ENCODE measurements at places on chromosomes 2 and 18.

DNA sequence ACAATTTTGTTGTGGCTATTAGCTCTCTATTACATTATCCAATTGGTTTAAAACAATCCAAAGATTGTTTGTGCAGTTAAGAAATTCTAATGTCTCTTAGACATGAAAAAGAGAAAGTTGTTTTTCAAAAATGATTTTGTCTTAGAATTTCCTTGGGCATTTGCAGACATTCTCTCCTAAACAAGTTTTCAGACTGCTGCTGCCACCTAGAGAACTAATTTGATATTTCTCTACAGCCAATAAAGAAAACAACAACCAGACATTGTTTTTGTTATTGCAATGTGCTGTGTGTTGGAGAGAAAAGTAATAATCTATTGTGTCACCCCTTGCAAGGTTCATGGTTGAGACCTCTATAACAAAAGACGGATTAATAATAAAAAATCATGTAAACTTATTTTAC lies 119.0 kb upstream of the SYT4 start:
- DNase-seq = no peak

DNA sequence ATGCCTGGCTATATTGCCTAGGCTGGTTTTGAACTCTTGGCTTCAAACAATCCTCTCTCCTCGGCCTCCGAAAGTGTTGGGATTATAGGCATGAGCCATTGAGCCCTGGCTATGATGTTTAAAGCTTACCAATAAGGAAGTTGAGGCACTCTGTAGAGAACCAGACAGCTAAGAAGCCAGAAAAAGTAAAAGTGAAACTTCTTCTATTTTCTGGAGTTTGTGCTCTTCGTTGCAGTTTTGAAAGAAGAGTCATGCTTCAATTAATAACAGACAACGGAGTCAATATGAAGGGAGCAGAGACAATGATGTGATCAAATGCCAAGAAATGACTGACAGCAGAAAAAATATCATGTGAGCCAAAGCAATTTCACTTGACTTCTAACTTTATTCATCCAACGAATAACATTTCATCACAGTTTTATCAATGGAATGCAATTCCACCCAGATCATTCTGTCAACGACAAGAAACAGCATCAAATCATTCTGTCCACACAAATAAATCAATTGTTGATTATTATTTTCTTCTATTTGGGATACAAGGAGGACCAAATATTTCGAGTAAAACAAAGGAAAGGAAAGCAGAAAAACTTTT lies 175.5 kb upstream of the CELF4 start:
- no peak for DNase-seq

GRCh38 chr2:174972924-174973323 lies 32.3 kb downstream of the CHN1 start:
- no peak for DNase-seq

DNA sequence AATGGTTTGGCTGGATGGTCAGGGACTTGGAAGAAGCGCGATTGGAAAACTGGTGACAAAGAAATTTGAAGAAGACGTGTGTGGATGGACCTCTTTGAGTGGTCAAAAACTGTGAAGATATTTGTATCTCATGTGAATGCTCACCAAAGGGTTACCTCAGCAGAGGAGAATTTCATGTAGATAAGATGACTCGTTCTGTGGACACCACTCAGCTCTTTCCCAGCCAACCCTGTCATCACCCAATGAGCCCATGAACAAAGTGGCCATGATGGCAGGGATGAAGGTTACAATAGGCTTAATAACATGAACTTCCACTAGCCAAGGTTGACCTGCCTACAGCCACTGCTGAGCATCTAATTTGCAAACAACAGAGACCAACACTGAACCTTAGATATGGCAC lies 248.3 kb downstream of the KCNE4 start:
- no peak for DNase-seq

- DNase-seq = no peak
These were observed 38.8 kb downstream of the MFSD6 start for GRCh38 chr2:190446750-190447516.

DNA sequence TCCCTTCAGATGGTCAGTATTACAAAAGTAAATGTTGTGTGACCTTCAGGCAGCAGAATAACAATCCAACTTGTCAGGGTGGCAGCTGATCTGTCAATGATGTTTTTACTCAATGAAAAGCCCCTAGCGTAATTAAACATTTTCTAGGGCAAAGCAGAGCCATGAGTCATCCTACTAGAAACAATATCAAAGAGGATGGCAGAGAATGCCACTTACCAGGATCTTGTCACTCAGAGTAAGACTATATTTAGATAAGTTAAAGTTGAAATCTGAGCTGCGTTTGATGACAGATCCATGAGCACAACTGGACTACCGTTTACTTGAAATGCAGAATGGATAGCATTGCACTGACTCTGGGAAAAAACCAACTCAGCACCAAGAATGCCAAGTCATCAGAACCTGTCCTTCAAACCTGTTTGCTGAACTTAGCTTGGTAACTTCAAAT lies 612.6 kb upstream of the ACVR2A start:
- DNase-seq = no peak

GRCh38 chr18:49698525-49699025 lies 114.8 kb downstream of the ACAA2 start:
- DNase-seq = no peak

- no peak for DNase-seq
These were observed 69.3 kb downstream of the MARCO start for GRCh38 chr2:119011162-119011909.

- DNase-seq = no peak
These were observed 12.0 kb upstream of the ZNF396 start for GRCh38 chr18:35389095-35389618.

- no peak for DNase-seq
These were observed 40.2 kb downstream of the KCNH7 start for GRCh38 chr2:162798407-162798806.

DNA sequence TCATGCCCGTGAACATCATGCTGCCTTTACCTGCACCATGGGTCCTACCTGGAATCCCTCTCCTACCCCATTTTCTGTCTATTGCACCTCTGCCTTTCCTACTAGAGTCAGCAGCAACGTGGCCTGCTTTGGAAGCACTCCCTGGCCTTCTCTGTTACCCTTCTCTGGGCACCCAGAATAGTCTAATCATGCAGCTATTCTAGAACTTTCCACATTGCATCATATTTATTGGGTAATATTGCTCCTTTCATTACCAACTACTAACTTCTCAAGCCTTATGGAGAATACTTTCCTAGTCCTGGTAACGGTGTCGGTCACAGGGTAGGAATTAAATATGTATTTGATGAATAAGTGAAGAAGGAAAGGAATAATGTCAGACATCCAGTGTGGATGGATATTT lies 33.3 kb upstream of the CREG2 start:
- no peak for DNase-seq

DNA sequence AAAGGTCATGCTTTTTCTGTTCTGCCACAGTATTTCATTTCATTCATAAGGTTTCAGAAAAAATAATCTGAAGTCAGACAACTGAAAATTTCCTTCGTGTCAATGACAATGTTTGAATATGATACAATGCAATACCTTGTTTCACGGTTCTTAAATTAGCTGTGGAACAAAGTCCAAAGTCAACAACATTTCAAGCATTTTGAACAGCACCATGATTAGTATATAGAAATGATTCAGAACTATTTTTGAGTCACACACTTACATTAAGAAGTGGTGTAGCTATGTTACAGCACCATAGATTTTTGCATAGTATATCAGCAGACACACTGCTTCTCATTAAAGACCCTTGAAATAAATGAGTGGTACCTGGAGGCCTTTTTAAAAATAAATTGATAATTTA lies 178.3 kb upstream of the DSEL start:
- DNase-seq = no peak

GRCh38 chr18:35158728-35159450 lies 81.9 kb upstream of the ZNF397 start:
- DNase-seq = no peak

GRCh38 chr2:11753452-11753885 lies 7.0 kb downstream of the LPIN1 start:
- DNase-seq = no peak

DNA sequence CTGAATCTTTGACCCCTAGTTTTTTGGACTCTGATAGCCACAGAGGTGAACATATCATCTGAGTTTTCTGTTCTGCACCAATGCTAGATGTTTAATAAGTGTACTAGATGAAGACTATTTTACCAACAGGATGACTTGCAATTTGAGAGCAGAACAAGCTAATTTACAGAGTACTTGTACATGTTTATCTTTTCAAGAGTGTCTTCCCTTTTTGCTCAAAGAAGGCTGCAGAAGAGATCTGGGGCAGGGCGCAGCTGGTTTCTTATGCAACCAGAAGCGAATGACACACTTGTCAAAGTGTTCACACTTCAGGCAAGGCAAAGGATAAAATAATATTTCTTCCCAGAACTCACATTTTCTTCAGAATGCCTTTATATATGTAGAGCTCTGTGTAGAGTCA lies 86.0 kb downstream of the VWA3B start:
- DNase-seq = no peak

GRCh38 chr2:170006587-170007325 lies 171.2 kb upstream of the MYO3B start:
- DNase-seq = no peak

GRCh38 chr2:234840336-234840735 lies 111.5 kb upstream of the SH3BP4 start:
- DNase-seq = no peak

DNA sequence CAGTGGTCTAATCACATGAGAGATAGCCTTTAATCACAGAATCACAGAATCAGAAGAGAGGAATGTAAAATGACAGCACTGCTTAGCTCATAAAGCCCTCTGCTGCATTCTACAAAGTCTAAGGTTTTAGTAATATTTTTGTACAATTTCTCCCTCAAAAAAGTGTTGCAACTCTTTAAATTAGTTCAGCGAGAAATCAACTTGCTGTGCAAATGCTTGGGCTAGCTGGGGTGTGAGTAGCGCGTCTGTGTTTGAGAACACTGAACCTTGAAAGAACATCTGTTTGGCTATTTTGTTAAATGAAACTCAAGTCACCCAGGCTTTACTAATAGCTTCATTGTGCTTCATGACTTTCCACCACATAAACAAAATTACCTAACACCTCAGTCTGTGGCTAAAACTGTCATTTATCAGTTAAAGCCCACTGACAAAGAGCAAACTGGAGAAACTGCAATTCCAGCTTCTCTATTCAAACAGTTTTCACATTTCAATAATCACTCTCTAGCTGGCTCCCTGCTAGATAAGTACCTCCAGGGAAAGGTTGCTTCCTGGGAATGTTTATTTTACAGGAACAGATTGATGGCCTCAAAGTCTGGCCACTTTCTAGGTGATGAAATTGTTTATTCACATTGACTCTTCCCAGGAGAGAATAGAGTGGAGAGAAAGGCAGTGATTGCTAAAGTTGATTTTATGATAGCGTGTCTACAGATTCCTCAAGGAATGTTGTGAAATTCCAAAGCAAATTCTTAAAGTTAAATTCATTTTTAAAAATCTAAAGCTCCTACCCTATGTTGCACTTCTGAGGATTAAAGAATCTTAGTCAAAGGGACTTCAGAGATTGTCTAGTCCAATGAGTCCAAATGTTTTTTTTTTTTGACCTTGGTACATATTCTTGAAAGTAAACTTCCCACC lies 36.0 kb upstream of the STAT1 start:
- DNase-seq = no peak

GRCh38 chr2:208040199-208041171 lies 15.2 kb upstream of the PLEKHM3 start:
- no peak for DNase-seq

GRCh38 chr2:61470122-61470951 lies 550 bp downstream of the USP34 start:
- peak; percentile 75 for DNase-seq

GRCh38 chr2:167785606-167786216 lies 461.7 kb downstream of the STK39 start:
- DNase-seq = no peak

DNA sequence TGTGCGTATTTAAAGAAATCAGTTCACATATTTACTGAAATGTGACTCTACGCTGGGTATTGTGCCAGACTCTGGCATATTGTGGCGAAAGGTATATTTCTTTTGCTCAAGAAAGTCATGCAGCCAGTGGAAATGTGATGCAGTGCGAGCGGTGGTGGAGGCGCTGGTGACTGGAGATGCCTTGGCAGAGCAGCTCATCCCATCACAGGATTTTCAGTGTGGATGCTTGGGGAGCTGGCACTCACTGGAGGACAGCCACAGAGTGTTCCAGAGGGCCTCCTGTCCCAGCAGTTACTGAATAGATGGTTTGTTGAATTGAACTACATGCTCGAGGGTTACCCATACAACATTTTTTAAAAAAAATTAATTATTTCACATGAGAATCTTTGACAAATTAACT lies 117.6 kb downstream of the ZNF407 start:
- no peak for DNase-seq

- no peak for DNase-seq
These were observed 31.9 kb downstream of the ACKR3 start for GRCh38 chr2:236601316-236602202.

- DNase-seq = no peak
These were observed 7.4 kb downstream of the TMEM127 start for GRCh38 chr2:96258166-96259022.

DNA sequence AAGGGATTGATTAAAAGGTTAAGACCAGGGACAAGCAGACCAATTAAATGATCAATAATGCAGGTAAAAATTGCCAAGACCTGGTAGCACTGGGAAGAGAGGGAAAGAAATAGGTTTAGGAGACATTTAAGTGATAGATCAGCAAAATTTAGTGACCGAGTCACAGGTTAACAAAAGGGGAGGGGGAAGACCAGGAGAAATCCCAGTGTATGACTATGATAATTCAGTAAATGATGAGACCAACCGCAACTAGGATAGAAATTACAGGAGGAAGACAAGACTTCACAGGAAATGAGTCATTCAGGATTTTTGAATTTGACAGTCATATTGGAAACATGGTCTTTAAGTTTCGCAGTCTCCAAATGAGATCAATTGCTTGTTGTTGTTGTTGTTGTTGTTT lies 62.9 kb downstream of the COBLL1 start:
- no peak for DNase-seq
